ENCODE measurements at places on chromosomes 11 and 22. TPM values are rescaled to one million over a fixed set of nuclear protein-coding genes. Genes with fewer than 3 reads are reported as not detected.

Gene OR52I2
- total RNA-seq = not detected

Gene FAM168A
- total RNA-seq = 52.0 TPM

Gene IGSF22
- total RNA-seq = 0.30 TPM

GRCh38 chr11:62062223-62062861 is 61.5 kb upstream of the INCENP start:
- DNase-seq = no peak

DNA sequence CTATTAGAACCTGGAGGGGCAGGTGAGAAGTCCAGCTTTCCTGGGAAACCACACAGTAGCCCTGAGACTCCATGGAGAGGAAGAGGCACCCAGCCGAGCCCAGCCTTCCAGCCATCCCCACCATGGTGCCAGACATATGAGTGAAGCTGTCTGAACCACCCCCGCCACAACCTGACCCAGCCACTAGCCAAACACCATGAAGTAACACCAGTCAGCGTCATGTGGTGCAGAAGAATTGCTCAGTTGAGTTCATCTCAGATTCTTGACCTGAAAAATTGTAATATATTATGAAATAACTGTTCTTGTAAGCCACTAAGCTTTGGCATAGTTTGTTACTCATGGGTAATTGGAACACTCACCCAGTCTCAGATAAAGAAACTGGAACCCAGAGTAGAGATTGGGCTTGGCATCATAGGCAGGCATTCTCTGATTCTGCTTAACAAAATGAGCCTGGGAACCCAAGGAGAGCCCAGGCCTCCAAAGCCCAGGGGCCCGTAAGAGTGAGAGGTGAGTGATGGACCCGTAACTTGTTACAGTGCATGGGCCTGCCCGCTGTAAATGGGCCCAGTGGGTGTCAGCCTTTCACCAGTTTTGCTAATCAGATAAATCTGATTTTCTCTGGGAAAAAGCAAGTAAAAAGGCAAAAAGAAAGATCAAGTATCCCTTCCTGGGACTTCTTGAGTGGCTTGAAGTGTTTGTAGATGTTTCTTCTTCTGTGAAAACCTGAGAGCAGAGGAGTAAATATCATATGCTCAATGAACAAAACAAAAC is 305.5 kb downstream of the DDX10 start:
- DNase-seq = no peak

GRCh38 chr22:45877036-45877380 is 100.0 kb downstream of the WNT7B start:
- DNase-seq = no peak

DNA sequence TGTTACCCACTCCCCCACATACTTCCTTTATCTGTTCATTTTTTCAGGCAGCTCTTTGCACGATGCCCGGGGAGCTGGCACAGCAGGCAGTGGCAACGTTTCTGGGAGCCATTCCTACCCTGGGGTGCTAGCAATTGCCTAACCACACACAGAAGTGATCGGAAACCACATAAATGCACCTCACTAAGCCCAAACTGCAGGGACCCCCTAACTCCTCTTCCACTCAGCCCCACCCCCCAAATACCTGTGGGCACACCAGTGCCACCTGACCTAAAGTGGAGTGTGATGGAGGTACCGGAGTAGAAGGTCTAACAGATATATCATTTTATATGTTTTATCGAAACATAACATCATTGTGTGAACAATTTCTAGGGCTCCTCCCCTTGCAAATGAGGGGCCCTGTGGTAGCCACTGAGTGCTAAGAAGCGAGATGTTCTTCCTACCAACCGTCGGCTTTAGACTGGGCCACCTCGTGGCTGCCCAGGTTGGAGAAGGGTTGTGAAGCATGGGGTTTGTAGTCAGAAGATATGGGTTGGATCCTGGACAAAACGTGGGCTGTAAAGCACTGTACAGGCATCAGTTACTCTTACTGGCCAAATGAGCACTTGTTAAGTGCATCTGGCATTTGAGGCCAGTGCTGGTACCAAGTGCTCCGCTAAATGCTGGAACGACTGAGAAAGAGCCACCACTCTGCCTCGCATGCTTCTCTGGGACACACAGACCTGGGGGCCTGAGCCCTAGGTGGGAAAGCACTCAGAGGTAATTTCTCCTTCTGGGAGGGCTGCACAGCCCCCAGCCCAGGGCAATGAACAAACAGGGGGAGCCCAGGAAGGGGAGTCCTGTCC is 2.8 kb downstream of the MRGPRD start:
- DNase-seq = peak; percentile 13

DNA sequence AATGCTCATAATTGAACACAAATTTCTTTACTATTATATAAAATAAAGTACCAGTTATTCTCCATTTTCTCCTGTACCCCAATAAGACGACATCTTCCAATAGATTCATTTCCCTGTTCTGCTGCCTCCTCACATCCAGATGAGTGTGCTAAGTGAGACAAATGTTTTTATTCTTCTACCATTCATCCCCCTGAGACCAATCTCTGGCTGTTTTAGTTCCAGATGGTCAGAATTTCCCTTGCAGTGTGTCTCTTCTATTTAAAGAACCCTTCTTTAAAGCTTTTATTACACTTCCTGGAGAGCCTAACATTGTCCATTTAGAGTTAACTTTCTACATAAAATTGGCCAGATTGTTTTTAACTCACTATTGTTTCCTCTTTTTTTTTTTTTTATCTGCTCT is 41.2 kb upstream of the GLYATL1 start:
- DNase-seq = no peak

All from aorta (tissue), 5 donors.